Liver (tissue), 10 donors: ENCODE measurements at places on chromosomes 4 and X. TPM values are rescaled to one million over a fixed set of nuclear protein-coding genes. Genes with fewer than 3 reads are reported as not detected.
A peak's percentile ranks its signal among the peaks of the same experiment; 100 is the strongest.

DNA sequence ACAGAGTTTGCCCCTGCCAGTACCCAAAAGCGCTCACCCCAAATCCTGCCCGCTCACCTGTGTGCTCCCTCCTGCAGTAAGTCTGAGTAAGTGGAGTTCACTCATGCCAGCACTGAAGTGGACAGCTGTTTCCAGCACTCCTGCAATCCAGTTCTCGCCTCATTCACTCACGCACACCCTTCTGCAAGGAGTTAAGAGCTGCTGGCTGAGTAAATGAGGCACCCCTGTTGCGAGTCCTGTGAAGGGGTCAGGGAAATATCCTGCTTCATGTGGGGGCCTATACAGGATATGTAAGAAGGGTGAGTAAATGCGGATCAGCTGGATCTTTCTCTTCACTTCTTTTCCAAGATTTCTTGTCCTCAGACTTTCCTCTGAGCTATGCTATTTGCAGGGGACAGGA, 23.5 kb downstream of the CXCL8 start:
- no peak for DNase-seq

GRCh38 chr4:102687982-102688433, 72.8 kb downstream of the MANBA start:
- DNase-seq = no peak

- no peak for DNase-seq
Measured at GRCh38 chrX:84046403-84046984, 141.5 kb downstream of the RPS6KA6 start.

DNA sequence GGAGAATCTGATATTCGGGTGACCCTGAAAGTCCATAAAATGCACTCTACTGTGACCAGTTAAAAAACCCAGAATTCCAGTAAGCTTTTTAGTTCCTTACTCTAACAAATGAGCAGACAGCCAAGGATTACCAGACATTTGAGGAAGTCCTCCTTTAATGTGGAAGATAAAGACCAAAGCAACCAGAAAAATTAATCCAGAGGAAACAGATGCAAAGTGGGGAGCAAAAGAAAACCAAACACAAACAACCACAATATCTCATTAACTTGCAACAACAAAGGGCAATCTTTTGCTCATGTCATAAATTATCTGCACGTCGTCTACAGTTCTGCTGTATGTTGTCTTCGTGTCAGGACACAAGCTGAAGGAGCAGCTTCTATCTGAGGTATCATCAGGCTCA, 164.4 kb downstream of the PJA1 start:
- DNase-seq = no peak

Gene NPY1R
- 12.8 TPM for total RNA-seq

- DNase-seq = no peak
Measured at GRCh38 chr4:27176400-27176799, 315.8 kb downstream of the STIM2 start.

DNA sequence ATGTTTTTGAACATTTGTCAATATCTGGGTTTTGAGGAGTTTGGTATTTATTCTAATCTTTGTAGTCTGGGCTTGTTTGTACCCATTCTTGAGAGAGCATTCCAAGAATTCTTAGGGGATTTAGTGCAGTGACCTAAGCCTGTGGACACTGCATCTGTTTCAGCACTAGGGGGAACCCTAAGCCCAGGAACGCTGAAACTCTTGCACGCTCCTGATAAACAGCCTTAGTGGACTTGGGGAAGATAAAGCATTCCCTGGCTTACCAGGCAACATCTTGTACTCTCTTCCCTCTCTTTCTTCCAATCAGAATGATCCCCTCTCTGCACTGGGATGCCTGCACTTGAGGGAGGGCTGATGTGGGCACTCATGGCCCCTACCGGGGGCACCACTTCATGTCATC, 654.9 kb upstream of the HTR2C start:
- DNase-seq = peak; percentile 32

- no peak for DNase-seq
Measured at GRCh38 chr4:65669111-65670019, 924 bp downstream of the EPHA5 start.

GRCh38 chr4:98338761-98339438, 77.7 kb downstream of the RAP1GDS1 start:
- no peak for DNase-seq

DNA sequence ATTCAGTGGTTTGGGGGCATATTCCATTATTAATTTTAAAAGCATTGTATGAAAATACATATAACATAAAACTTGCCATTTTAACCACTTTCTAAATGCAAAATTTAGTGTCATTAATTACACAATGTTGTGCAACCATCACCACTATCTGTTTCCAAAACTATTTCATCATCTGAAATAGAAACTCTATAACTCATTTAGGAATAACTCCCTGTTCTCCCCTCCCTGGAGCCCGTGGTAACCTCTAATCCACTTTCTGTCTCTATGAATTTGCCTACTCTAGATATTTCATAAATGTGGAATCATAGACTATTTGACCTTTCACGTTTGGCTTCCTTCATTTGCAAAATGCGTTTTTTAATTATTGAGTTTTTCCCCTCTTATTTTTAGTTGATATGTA, 101.4 kb upstream of the GPC4 start:
- DNase-seq = no peak

DNA sequence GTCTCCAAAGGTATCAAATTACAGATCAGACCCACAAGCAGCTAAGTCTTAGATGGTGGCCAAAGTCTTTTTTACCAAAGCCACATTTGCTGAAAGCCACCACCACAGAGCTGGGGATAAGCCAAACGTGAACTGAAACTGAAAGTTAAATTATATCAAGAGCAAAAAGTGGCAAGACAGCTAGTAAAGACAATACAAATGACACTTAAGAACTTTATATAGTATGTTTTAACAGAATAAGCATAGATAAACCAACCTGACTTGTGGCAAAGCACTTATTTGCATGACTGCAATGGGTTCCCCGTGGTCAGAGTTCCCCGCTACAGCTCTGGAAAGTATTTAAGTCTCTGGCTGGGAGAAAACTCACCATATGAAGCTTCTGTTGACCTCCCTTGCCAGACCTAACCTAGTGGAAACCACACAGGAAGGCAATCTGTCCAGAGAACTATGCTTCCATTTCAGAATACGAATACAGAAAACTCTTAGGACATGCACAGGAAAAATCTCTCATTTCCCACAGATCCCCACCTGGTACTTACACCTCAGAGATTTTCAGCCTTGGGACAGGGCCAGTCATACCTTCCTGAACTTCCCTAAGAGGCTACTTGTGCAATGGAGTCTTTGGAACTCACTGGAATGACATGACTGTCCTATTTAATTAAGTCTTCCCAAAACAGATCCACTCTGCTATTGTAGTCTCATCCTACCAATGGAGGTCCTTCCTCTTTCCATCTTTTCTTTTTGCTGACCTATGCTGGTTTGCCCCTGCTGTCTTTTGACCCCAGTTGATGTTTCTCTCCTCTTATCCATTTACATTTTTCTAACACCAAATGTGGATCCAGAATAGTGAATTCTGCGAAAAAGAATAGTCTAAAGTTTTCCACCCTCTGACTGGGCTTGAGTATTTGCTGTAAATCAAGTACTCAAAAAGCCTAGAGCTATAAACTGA, 225.1 kb downstream of the NR3C2 start:
- DNase-seq = no peak

GRCh38 chr4:67746797-67747495, 7.2 kb downstream of the GNRHR start:
- DNase-seq = no peak

Gene PAGE2
- not detected for total RNA-seq

Gene NHS
- total RNA-seq = 0.17 TPM

DNA sequence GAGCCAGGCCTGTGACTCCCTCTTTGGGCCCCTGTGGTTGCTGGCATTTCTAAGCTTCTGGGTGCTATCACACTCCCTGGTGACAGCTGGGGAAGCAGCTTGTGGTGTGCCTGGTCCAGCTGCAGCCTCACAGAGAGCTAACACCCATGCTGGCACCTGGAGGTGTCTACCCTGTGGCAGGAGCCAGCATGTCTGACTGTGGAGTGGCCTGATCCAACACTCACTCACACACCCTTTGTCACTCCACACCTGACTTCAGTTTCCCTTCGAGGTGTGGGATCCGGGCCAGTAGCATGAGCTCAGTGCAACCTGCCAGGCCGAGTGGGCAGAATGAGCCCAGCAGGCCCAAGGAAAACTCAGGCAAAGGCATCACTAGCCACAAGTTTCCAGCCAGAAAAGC, 67.5 kb downstream of the TECRL start:
- no peak for DNase-seq

Gene EREG
- not detected for total RNA-seq

GRCh38 chrX:97482666-97483300, 599.1 kb downstream of the RPA4 start:
- no peak for DNase-seq

GRCh38 chr4:15239866-15240265, 188.0 kb upstream of the C1QTNF7 start:
- no peak for DNase-seq

Gene GYPB
- 368 TPM for total RNA-seq

Gene NMU
- 1.6 TPM for total RNA-seq

GRCh38 chr4:40788331-40788730, 38.6 kb downstream of the NSUN7 start:
- DNase-seq = no peak

- no peak for DNase-seq
Measured at GRCh38 chrX:138871739-138872138, 160.2 kb upstream of the FGF13 start.

- DNase-seq = peak; percentile 27
Measured at GRCh38 chr4:5973486-5974220, 44.6 kb downstream of the C4orf50 start.

Gene BTK
- 22.6 TPM for total RNA-seq

Gene HS6ST2
- under 0.01 TPM for total RNA-seq

Gene UGT2B17
- total RNA-seq = not detected

Gene ETNPPL
- total RNA-seq = 2.5 TPM
